ENCODE measurements at places on chromosomes 5 and 9.

DNA sequence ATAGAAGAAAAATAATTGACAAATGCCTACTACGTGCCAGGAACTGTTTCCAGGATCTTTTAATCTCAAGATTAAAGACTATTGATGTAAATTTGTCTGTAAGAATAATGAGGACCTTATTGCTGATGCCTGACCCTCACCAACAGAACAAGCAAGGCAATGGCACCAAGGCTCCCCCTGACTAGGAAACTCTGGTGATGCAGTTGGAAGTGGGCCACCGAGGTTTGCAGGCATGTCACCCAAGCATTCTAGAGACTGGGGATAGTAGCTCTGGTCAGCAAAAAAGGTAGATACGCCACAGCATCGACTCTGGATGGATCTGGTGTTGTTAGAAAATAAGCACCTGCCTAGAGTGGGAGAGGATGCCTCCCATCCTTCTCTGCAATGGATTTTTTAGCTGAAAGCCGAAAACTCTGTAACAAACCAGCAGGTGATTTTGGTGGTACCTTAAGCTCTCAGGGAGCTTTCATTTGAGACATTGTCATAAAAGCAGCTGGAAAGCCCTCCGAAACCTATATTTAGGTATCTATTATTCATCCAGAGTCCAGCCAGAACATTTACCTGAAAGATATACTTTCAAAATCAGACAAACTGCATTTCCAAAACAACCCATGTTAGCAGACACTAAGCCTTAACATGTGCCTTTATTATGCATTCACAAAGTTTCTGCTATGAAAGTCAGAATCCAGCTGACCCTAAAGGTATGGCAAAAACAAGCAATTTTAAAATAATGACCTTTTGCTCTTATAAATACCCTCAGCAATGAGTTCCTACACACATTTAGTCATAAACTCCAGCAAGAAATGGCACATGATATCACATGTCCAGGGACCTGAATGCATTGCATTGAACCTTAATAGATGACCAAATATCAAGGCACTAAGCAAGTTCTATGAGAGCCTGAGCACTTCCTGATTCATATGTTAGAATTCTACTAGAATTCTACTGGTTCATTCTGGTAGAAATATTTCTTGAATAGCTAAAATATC lies 308.4 kb downstream of the PDE4D start:
- DNase-seq: no peak

DNA sequence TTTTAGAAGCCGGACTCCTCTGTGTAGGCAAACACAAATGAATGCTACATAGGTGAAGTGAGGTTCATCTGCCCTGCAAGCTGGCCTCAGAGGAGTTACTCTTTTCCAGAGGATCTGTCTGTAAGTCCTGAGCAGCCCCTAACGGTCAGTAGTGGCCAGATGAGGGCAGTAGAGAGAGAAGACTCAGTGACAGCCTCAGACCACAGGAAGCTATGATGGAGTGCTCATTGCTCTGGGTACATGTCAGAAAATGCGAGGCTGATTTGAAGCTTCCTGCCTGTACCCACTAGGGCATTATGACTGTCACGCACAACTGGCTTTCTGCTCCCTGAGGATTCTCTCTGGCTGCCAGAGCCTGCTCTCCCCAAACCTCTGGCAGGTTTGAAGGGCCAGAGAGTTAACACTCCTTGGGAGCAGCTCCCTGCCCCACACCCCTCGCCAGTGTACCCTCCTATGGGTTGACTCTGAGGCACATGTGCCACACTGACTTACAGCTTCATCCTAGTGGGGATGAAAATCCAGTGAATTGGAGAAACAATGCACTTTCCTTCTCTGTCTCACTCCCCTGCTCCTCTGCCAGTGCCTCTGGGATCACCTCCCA lies 141.5 kb downstream of the GABRG2 start:
- peak; percentile 25 for DNase-seq

- no peak for DNase-seq
These were observed 2.4 kb upstream of the GLT6D1 start for GRCh38 chr9:135641745-135642144.

DNA sequence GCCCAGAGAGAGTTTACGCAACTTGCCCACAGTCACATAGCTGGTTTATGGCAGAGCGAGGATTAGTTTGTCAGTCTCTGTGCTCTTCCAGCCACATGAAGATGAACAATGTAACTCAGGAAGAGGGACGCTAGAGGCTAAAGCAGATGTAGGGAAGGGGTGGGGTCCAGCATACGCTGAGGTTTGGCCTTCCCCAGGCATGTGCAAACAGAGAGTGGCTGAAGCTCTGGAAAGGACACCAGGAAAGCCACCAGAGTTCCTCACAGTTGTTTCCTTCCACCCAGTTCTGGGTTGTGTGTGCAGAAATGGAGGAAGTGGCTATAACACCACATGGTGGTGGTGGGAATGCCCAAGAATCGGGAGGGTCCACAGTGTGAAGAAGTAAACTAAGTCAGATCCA lies 60.0 kb downstream of the SNX18 start:
- DNase-seq: no peak

- no peak for DNase-seq
These were observed 113.9 kb downstream of the TMEM174 start for GRCh38 chr5:73286896-73287295.

DNA sequence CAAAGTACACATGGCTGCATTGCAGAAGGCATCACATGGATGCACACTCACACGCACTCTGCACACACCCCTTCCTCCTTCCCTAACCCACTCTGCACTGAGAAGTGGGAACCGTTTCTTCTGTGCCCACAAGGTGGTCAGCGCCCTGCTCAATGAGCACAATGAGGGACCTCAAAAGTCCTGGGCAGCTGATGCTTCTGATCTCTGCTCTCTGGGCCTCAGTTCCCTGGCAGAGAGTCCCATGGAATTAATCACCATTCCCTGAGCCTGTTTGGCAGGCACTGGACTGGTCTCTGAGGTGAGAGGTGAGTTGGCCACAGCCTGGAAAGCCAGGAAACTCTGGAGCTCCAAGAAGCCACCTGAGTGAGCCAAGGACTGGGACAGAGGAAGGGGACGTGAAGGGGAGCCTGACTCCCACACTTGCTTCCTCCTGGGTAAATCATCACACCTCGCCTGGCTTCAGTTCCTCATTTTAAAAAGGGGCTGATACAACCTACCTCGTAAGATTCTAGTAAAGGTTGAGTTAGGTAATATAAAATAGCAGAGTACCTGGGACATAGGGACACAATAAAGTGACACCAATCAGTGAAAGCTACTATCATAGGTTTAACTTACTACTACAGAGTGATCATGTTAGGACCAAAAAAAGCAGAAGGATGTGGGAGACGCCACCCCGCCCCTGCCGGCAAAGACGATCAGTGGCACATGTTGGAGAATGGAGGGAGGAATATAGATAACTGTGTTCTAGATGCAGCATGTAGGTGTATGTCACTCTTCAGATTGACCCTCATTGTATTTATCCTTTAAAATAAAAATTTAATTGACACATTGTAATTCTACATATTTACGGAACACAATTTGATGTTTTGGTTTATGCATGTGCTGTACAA lies 21.1 kb upstream of the IGFBPL1 start:
- DNase-seq: no peak

- no peak for DNase-seq
These were observed 167.3 kb downstream of the MUSK start for GRCh38 chr9:110835859-110836271.

GRCh38 chr5:108762660-108763059 lies 15.0 kb downstream of the FER start:
- DNase-seq: no peak

- no peak for DNase-seq
These were observed 1.5 kb downstream of the FAM170A start for GRCh38 chr5:119630752-119631440.

Data from HepG2 (cell line).